ENCODE measurements at places on chromosomes 13 and 19. TPM values are rescaled to one million over a fixed set of nuclear protein-coding genes. Genes with fewer than 3 reads are reported as not detected.

APOC1 gene
- 2.7 TPM for total RNA-seq

FBXO27 gene
- 19.2 TPM for total RNA-seq

GRIN3B gene
- not detected for total RNA-seq

RXFP2 gene
- not detected for total RNA-seq

NLRP12 gene
- 0.56 TPM for total RNA-seq

SLC8A2 gene
- 0.15 TPM for total RNA-seq

MRPL54 gene
- 63.6 TPM for total RNA-seq

PNMA8B gene
- total RNA-seq, result 2.5 TPM

FGF14 gene
- total RNA-seq, result 3.7 TPM

ZNF730 gene
- total RNA-seq, result 0.42 TPM

PSG7 gene
- total RNA-seq, result not detected

ZNF382 gene
- 12.1 TPM for total RNA-seq

SHISA7 gene
- total RNA-seq, result not detected

COMP gene
- total RNA-seq, result 6.5 TPM

RNF225 gene
- total RNA-seq, result not detected

KIR3DL1 gene
- not detected for total RNA-seq

IFNL1 gene
- not detected for total RNA-seq

ERICH4 gene
- not detected for total RNA-seq

FBXO17 gene
- 7.8 TPM for total RNA-seq

ZFP82 gene
- total RNA-seq, result 3.8 TPM

CEACAM20 gene
- total RNA-seq, result not detected

GALP gene
- total RNA-seq, result not detected

CLEC11A gene
- 9.6 TPM for total RNA-seq

FPR2 gene
- total RNA-seq, result 2.4 TPM

DZIP1 gene
- 5.4 TPM for total RNA-seq

ALOX5AP gene
- total RNA-seq, result 12.8 TPM

PSMD8 gene
- total RNA-seq, result 290 TPM

LRFN3 gene
- total RNA-seq, result 7.6 TPM

PROZ gene
- not detected for total RNA-seq

OR7G3 gene
- not detected for total RNA-seq

ZNF700 gene
- 5.6 TPM for total RNA-seq

SLC25A42 gene
- total RNA-seq, result 13.9 TPM

FOXA3 gene
- total RNA-seq, result not detected

GPC5 gene
- 1.8 TPM for total RNA-seq

PODNL1 gene
- 1.1 TPM for total RNA-seq

RASGRP4 gene
- total RNA-seq, result 1.8 TPM

ZNF415 gene
- 23.0 TPM for total RNA-seq

TMEM255B gene
- total RNA-seq, result 14.1 TPM

SH2D3A gene
- 0.65 TPM for total RNA-seq

IGFL2 gene
- not detected for total RNA-seq

ZNF888 gene
- 1.7 TPM for total RNA-seq

SBK3 gene
- 62.7 TPM for total RNA-seq

OSCAR gene
- total RNA-seq, result 1.9 TPM

NOVA2 gene
- 4.2 TPM for total RNA-seq

MEF2B gene
- 0.55 TPM for total RNA-seq

AMH gene
- total RNA-seq, result 0.80 TPM

Data from left cardiac atrium (tissue), 4 donors.